ENCODE measurements at places on chromosomes 6 and 20. TPM values are rescaled to one million over a fixed set of nuclear protein-coding genes. Genes with fewer than 3 reads are reported as not detected.

DNA sequence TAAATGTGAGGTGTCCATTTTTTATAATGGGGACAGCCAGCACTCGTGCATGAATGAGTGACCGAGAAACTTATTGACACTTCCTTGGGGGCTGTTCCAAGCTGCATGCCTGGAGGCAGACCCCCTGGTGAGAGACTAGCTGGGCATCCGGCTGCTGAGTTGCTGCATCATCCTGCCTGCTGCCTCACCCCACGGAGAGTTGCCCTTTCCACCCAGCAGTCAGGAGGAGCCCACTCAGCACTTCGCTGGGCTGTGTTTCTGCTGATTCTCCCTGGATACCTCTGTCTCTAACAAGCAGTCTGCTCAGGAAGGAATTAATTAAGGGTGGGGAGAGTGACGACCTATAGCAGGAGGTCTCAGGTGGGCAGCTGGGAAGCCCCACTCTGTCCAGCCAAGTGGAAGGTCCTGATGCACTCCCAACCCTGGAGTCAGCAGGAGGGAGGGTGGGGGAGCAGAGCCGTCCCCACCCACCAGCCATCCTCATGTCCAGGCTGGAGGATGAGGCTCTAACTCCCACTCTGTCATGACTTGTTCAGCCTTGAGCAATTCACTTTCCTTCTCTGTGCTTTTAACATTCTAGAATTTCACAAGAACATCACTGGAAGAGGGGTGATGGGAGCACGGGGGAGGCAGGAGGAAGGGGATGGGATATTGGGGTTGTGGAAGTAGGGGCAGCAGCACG is 177.3 kb downstream of the LRFN2 start:
- H3K27me3 ChIP-seq: no peaks in the 10 kb centered on the region
- no peaks in the 10 kb centered on the region for H3K36me3 ChIP-seq
- no peak overlapping the region for H3K4me3 ChIP-seq
- DNase-seq: no peak
- no peak overlapping the region for H3K27ac ChIP-seq
- no peaks in the 10 kb centered on the region for H3K4me1 ChIP-seq

GRCh38 chr6:68653706-68654089 is 18.6 kb downstream of the ADGRB3 start:
- no peak overlapping the region for H3K4me3 ChIP-seq
- DNase-seq: no peak
- H3K27ac ChIP-seq: no peak overlapping the region
- peaks cover 19% of the 10 kb centered on the region for H3K4me1 ChIP-seq

DNA sequence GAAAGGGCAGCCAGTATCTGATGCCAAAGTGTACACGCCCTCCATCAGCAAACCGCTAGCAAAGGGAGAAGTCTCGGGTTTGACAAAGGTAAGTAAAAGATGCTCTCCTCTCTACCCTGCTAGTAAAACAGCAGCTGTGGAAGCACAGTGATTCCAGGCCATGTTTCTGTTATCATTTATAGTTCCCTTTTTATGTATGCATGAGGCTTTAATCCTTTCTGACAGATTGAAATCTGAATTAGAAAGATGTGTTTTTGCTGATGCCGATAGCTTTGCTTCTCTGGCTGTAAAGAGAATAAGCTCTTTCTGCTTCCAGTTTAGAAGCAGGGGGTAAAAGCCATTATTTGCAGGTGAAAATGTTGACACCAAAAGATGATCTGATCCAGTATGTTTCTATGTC is 392.4 kb upstream of the SOX4 start:
- H3K27ac ChIP-seq: no peak overlapping the region
- no peak for DNase-seq
- peaks cover 6% of the 10 kb centered on the region for H3K36me3 ChIP-seq
- no peaks in the 10 kb centered on the region for H3K27me3 ChIP-seq
- no peaks in the 10 kb centered on the region for H3K4me1 ChIP-seq

- no peaks in the 10 kb centered on the region for H3K27me3 ChIP-seq
- no peak overlapping the region for H3K27ac ChIP-seq
- no peak for DNase-seq
- H3K4me1 ChIP-seq: peaks cover 15% of the 10 kb centered on the region
These were observed 147.4 kb upstream of the LRFN2 start for GRCh38 chr6:40734607-40735006.

GRCh38 chr6:79833264-79833963 is 113.9 kb downstream of the ELOVL4 start:
- no peak overlapping the region for H3K27ac ChIP-seq
- H3K4me1 ChIP-seq: no peaks in the 10 kb centered on the region
- no peak for DNase-seq
- no peaks in the 10 kb centered on the region for H3K27me3 ChIP-seq
- no peak overlapping the region for H3K4me3 ChIP-seq

DNA sequence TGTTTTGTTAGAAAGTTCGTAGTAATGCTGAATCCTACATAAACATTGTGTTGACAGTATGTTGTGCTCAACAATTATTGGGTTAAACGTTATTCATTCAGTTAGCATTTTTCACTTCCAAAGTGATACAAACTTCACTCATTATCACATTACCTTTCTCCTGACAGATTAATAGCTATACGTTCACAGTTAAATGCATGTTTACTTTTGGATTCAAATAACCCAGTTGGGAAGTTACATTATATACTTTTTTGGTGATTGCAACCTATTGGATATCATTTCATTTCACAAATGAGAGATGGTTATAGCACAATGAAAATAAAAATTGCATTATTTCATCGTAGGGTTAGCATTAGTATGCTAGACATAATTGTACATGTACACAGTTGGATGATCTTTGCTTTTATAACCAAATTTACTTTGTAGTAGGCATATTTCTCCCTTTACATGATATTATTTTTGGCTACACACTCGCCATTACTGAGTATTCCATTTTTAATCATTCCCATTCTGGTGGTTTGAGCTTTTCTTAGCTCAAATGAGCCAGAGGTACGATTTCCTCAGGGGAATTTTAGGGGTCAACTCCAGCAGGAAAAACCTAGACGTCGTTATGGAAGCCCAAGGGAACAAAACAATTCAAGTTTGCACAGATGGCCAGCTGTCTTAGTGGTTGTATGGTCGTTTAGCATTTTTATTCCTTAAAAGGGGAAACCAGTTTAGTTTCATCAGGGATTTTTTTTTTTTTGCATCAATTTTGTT is 2.1 kb upstream of the HIVEP1 start:
- no peak for DNase-seq
- H3K27me3 ChIP-seq: no peaks in the 10 kb centered on the region
- H3K27ac ChIP-seq: peak overlapping the region; percentile 94
- H3K4me1 ChIP-seq: peaks cover 26% of the 10 kb centered on the region
- peak overlapping the region; percentile 80 for H3K4me3 ChIP-seq

Gene LRRN4
- 0.27 TPM for total RNA-seq

- H3K36me3 ChIP-seq: no peaks in the 10 kb centered on the region
- H3K27me3 ChIP-seq: no peaks in the 10 kb centered on the region
- H3K4me3 ChIP-seq: no peak overlapping the region
- DNase-seq: no peak
- H3K27ac ChIP-seq: no peak overlapping the region
These were observed 260.0 kb downstream of the DHX35 start for GRCh38 chr20:39222101-39222500.

DNA sequence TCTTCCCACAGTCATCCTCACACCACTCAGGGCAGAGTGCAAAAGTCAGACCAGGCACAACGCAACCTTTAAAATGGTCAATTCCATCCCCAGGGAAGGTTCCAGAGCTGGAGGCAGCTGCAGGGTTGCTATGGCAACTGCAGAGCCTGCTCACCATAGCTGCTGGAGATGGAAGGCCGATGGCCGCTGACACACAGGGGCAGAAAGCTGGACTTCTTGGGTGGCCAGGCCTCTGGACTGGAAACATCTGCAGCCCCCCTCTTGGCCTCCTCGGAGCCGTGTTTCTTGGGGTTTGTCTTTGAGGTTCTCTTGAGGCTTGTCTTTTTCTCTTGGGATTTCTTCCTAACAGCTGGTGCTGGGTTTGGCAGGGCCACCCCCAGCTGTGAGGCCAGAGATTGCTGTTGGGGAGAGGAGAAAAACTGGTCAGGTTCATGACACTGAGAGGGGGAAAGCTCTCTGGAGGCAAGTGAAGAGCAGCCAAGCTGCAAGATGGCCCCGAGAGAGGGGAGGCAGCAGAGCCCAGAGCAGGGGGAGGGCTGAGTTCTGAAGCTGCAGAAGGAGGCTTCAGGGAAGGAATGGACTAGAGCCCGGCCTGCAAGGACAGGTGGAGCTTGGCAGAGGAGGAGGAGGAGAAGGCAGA is 10.2 kb downstream of the BNIP5 start:
- no peaks in the 10 kb centered on the region for H3K36me3 ChIP-seq
- H3K27ac ChIP-seq: no peak overlapping the region
- no peaks in the 10 kb centered on the region for H3K4me1 ChIP-seq
- H3K4me3 ChIP-seq: no peak overlapping the region
- no peaks in the 10 kb centered on the region for H3K27me3 ChIP-seq

GRCh38 chr6:22709803-22710202 is 140.4 kb downstream of the HDGFL1 start:
- peaks cover 23% of the 10 kb centered on the region for H3K4me1 ChIP-seq
- no peak overlapping the region for H3K27ac ChIP-seq
- H3K4me3 ChIP-seq: no peak overlapping the region
- no peak for DNase-seq
- no peaks in the 10 kb centered on the region for H3K36me3 ChIP-seq

DNA sequence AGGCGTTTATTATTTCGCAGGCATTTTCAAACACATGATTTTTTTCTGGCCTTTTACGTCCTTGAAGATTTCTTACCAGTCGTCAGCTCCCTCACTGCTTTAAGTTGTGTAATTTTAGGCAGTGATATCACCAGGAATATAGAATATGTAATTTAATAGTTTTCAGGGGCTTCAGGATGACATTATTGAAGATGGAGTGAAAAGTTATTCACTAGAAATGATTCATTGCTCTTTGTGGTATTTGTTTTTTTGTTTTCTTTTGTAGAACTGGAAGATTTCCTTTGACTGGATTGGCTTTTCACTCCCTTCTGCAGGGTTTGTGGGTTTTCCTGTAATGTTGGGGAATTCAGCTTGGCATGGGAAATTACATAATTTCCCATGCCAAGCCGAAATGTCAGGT is 2.0 kb downstream of the LRRC1 start:
- H3K4me3 ChIP-seq: peak overlapping the region; percentile 90
- H3K4me1 ChIP-seq: peaks cover under 1% of the 10 kb centered on the region
- no peaks in the 10 kb centered on the region for H3K27me3 ChIP-seq
- no peak for DNase-seq
- peak overlapping the region; percentile 68 for H3K27ac ChIP-seq

DNA sequence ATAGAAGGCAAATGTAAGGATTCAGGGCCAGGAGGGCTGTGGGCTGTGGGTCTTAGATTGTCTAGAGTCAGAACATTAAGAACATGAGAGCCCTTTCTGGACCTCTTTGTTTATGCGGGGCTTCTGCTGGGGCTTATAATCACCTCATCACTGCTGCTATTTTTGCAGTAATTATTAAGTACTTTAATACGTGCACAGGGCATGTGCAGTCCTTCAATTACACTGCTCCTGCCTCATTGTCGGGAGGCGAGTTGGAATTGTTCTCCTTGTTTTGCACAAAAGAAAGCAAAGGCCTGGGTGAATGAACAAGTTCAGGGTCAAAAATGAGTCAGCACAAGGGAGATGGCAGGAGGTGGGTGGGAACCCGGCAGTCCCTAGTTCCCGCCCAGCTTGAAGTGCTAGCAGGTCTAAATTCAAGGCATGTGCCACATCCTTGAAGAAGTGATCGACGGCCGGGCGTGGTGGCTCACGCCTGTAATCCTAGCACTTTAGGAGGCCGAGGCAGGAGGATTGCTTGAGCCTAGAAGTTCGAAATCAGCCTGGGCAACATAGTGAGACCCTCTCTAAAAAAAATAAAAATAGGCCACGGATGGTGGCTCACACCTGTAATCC is 34.4 kb upstream of the PTPN1 start:
- no peaks in the 10 kb centered on the region for H3K4me1 ChIP-seq
- H3K36me3 ChIP-seq: no peaks in the 10 kb centered on the region
- no peak overlapping the region for H3K4me3 ChIP-seq
- DNase-seq: no peak
- no peak overlapping the region for H3K27ac ChIP-seq

- no peak for DNase-seq
- no peak overlapping the region for H3K27ac ChIP-seq
- H3K4me1 ChIP-seq: peaks cover 13% of the 10 kb centered on the region
- no peaks in the 10 kb centered on the region for H3K36me3 ChIP-seq
- no peak overlapping the region for H3K4me3 ChIP-seq
- no peaks in the 10 kb centered on the region for H3K27me3 ChIP-seq
These were observed 77.3 kb downstream of the SLC23A2 start for GRCh38 chr20:4924032-4924431.

GRCh38 chr6:89999945-90000825 is 105.9 kb downstream of the GJA10 start:
- no peak for DNase-seq
- H3K4me1 ChIP-seq: peaks cover 37% of the 10 kb centered on the region
- H3K4me3 ChIP-seq: no peak overlapping the region

DNA sequence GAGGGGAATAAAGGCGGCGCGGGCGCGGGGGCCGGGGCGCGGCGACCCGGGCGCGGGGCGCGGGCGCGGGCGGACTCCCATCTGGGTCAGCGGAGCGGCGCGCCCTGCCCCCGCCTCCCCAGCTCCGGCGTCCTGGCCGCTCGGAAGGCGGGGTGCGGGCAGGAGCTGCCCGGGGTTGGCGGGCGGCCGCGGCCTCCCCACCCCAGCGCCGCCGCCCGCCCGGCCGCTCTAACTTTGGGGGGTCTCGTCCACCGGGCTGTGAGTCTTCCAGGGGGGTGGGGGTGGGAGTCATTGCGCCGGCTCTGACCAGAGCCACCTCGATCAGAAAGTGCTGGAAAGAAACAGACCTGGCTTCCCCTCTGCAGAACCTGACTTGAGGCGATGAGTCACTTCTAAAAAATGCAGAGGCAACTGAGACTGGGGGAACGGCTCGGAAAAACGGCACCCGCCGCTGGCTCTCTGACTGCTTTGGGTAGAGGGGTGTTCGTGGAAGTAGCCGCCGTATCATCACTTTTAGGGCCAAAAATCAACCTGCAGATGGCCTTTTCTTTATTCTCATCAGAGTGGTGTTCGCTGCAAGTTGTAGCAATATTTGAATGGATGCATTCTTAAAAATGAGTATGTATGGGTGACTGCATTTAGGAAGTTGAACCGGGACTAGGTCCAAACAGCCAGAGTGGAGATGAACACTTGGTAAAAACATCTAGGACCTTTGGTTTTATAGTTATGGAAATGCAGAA is 667 bp downstream of the CAP2 start:
- H3K36me3 ChIP-seq: no peaks in the 10 kb centered on the region
- no peaks in the 10 kb centered on the region for H3K27me3 ChIP-seq
- H3K4me3 ChIP-seq: peak overlapping the region; percentile 97
- peaks cover 3% of the 10 kb centered on the region for H3K4me1 ChIP-seq
- H3K27ac ChIP-seq: peak overlapping the region; percentile 75
- DNase-seq: no peak

GRCh38 chr6:139448051-139448649 is 73.7 kb upstream of the CITED2 start:
- no peak overlapping the region for H3K27ac ChIP-seq
- no peaks in the 10 kb centered on the region for H3K36me3 ChIP-seq
- no peak for DNase-seq

Gene KIAA1755
- total RNA-seq: 11.0 TPM

Gene RHAG
- not detected for total RNA-seq

DNA sequence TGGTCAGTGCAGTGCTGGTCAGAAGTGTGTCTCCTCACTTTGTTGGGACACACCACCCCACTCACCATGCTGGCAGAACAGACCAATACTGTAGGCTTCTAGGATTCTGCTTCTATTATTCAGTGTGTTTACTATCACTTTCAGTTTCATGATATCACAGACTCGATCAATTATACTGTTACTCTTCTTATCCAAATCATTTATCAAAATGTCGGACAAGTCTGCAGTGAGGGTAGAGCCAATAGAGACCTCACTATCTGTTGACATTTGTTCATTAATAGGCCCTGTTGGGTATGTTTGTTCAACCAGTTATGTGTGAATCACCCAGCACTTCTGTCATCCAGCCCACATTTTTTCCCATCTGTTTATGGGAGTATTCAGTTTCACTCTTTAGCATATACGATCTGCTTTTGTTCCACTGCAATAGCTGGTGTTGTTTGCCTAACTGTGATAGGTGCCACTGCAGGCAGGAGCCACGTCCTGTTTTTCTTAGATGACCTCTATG is 140.1 kb downstream of the NRN1 start:
- H3K4me1 ChIP-seq: no peaks in the 10 kb centered on the region
- H3K36me3 ChIP-seq: no peaks in the 10 kb centered on the region
